Right renal pelvis (tissue), 4 donors: ENCODE measurements at places on chromosomes 11 and 22. TPM values are rescaled to one million over a fixed set of nuclear protein-coding genes. Genes with fewer than 3 reads are reported as not detected.

RIBC2 gene
- polyA plus RNA-seq: 7.4 TPM

GGTLC3 gene
- polyA plus RNA-seq: not detected

- no peak for DNase-seq
Measured at GRCh38 chr11:127117231-127117739, 116.7 kb upstream of the KIRREL3 start.

C11orf54 gene
- polyA plus RNA-seq: 202 TPM

CRYBA4 gene
- polyA plus RNA-seq: not detected

DNA sequence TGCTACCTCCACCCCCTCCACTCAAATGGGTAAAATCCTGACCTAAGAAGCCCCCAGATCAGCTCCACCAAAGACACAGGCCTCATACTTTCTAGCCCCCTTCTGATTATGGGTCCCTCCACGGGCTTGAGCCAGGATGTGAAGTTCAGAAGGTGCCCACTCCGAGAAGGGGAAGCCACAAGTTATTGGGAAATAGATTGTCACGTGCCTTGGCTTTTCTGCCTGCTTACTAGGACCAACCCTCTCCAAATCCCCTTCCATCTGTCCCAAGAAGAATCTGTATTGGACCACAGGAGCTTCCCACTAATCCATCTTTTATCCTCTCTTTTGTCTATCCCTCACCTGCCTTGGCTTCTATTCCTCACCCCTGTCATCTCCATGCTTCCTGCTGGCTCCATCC lies 3.0 kb upstream of the NRGN start:
- DNase-seq: no peak

MMP3 gene
- not detected for polyA plus RNA-seq

OR2AG1 gene
- 0.06 TPM for polyA plus RNA-seq

GRCh38 chr22:36267896-36268485 lies 15.1 kb downstream of the APOL1 start:
- DNase-seq: no peak

SCUBE1 gene
- 7.9 TPM for polyA plus RNA-seq

DNA sequence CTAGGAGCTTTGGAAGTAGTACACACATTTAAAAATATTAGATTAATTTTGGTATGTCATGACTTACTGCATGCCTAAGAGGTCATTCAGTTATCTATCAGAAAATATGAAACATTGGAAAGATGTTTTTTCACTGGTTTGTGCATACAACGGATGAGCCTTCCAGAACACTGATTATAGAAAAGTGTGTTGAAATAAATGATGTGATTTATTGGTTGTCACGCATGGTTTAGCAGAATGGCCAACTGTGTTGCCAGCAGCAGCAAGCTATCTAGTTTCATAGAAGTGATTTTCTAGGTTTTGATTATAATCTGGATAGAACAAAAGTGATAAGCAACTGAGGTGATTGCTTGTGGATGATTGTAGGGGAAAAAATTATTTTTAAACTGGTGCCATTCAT lies 53.6 kb downstream of the DDX10 start:
- DNase-seq: no peak

DNA sequence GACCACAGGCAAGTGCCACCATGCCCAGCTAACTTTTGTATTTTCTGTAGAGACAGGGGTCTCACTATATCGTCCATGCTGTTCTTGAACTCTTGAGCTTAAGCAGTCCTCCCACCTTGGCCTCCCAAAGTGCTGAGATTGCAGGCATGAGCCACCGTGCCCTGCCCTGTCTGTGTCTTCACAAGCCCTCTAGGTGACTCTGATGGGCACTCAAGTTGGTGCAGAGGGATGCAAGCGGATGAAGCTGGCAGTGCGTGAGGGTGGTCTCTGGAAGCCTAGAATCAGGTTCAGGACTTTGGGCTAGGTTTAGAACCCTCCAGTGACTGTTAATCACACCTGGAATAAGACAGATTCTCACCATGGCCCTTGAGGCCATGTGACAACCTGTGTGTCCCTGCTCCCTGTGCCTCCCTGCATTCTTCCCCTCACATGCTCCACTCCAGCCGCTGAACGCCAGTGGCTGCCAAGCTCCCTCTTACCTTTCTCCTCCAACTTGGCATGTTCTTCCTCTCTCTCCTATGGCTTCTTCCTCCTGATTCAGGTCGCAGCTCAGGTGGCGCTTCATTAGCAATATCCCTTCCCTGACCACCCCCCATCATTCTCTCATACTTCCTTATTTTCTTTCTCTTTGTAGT lies 242.3 kb upstream of the TBCEL start:
- no peak for DNase-seq

- no peak for DNase-seq
Measured at GRCh38 chr22:45528046-45528445, 25.4 kb downstream of the FBLN1 start.

F2 gene
- 0.41 TPM for polyA plus RNA-seq

- no peak for DNase-seq
Measured at GRCh38 chr22:26483043-26483438, 542 bp downstream of the HPS4 start.

DNA sequence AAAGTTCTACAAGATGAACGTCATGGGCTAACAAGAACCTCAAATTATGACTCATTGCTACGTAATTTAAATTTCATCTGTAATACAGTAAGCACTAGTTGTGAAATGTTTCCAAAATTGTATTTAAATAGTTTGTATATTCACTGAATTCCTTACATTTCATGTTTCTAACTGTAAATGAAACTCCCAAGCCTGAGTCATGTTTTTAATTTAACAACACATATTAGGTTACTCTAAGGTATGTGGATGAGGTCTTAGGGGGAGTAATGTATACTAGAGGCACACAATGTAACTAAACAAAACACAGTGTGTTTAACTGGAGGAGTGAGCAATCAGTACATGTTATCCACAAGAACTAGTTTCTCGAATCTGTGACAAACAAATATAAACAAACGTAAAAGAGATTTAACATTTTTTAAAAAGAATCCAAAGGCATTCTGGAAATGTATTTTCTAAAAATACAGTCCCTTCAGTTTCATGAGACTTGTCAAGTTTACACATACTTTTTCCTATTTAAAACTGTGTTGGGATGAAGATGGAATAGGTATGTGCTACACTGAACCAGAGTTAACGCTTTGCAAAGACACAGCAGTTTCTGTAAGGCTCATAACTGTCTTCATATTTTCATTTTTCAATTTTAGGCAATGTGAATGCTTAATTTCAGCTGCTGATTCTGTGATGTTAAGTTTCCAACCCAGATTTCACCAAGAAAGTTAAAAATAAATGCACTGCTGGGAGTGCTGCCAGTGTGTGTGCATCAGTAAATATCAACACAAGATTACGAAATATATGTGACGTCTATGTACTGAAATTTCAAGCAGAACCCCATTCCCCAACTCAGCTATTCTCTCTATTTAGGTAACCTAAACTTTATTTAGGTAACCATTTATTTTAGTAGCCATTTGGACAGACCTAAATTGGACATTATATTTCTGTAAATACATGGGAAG lies 52.6 kb downstream of the PITPNB start:
- no peak for DNase-seq

ADSL gene
- polyA plus RNA-seq: 105 TPM

GRCh38 chr22:49783926-49784629 lies 43.6 kb downstream of the BRD1 start:
- no peak for DNase-seq

- DNase-seq: no peak
Measured at GRCh38 chr11:69442012-69442806, 39.3 kb upstream of the LINC01488 start.

- no peak for DNase-seq
Measured at GRCh38 chr11:64391839-64392238, 32.9 kb downstream of the RPS6KA4 start.

KDM4E gene
- polyA plus RNA-seq: 0.17 TPM

MMP13 gene
- polyA plus RNA-seq: 0.04 TPM

GRCh38 chr22:21587803-21588611 lies 20.5 kb downstream of the UBE2L3 start:
- DNase-seq: no peak

DNA sequence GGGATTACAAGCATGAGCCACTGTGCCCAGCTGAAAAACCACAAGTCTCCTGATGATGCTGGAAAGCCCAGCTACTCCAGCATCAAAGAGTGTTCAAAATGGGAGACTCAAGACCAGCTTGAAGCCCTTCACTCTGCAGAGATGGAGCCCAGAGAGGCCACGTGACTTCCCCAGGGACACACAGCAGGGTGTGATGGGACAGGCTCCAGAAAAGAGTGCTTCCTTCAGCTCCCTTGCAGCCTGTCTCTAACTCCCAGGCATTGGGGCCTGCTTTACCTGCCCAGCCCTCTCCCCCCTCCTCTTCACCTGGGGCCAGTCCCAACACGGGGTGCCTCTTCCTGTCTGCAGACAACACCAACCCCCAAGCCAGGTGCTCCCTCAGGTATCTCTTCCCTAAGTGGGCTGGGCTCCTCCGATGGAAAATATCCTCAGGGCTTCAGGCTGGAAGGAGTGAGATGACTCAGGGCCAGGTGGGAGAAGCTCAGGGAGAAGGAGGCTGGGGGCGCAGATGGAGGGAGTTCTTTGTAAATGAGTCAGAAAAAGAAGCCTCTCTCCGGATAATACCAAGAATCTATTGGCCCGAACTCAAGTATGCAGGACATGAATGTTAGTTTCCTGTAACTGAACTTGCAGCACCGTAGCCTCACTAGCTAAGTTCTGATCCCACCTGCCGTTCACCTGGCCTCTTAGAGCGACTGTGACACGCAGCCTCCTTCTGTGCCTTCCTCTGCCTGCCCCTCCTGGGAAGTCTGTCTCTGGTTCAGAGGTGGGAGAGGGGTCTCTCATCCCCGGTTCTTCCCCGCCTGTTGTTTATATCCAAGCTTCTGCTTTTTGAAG lies 326.6 kb downstream of the MN1 start:
- DNase-seq: no peak

USP28 gene
- polyA plus RNA-seq: 44.3 TPM

GRCh38 chr11:128570632-128571031 lies 16.7 kb downstream of the ETS1 start:
- DNase-seq: no peak

DNA sequence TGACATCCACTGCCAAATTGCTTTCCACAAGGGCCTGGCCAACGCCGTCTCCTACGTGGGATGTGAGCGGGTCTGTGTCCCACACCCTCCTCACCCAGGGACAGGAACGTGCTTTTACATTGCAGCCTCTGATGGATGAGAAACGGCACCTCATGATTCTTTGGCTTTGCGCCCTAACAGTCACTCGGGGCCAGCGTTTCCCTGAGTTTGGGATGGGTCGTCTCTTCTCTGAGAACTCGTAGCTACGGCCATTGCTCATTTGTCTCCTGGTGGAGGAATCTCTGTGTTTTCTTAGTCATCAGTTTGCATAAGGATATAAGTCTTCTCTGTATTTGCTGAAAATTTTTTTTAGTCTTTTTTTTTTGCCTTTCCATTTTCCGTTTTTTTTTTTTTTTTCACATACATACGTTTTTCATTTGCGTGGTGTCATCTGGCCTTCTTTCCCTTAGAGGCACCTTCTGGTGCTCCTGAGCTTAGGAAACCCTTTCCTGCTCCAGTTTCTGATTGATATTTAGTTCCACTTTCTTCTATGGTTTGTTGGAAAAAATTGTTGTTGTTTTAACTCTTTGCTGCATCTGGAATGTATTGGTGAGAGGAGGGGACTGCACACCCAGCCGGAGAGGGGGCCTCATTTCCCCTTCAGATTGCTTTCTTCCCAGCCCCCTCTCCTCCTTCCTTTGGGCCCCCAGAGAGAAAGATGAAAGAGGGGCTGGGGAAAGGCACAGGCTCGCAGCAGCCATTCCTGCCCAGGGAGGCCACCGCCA lies 12.0 kb downstream of the TNNT3 start:
- no peak for DNase-seq

DNA sequence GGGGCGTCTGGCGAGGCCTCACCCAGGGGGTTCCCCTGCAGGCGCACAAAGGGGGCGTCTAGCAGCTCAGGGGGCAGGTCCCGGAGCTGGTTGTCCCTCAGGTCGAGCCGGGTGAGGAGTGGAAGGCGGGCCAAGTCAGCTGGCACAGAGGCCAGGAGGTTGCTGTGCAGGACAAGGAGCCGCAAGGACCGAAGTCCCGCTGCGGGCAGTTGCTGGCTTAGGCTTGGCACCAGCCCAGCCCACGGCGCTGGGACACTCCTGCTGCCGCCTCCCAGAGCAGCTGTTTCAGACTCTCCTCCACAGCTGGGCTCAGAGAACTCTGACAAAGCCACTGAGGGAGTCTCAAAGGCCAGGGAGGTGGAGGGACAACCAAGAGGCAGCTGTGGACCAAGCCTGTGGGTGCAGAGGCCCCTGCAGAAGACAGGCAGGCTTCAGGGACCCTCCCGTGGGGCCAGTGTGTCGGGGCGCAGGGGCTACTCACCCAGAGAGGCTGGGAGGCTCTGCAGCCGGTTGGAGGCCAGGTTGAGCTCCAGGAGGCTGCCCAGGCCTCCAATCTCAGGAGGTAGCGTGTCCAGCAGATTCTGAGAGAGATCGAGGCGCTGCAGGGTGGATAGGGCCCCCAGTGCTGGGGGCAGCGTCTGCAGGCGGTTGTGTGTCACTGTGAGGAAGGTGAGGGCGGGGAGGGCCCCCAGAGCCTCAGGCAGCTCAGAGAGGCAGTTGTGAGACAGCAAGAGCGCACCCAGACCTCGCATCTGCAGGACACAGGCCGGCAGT lies 2.2 kb downstream of the PIDD1 start:
- DNase-seq: no peak

DNA sequence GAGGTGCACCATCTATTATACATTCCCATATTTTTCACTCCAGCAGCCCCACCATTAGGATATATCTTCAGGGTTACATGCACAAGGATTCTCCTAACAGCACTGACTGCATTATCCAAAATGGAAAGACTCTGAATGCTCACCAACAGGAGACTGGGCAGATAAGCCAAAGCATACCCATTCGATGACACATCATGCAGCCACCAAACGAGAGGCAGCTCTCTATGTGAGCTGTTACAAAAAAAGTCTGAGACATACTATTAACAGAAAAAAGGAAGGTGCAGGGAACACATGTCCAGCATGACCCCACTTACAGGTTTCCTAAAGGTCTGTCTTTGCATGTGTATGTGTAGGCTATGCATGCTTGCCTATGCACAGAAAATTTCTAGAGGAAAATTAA lies 12.4 kb upstream of the SERPIND1 start:
- no peak for DNase-seq

MIOX gene
- polyA plus RNA-seq: 12.5 TPM

DNA sequence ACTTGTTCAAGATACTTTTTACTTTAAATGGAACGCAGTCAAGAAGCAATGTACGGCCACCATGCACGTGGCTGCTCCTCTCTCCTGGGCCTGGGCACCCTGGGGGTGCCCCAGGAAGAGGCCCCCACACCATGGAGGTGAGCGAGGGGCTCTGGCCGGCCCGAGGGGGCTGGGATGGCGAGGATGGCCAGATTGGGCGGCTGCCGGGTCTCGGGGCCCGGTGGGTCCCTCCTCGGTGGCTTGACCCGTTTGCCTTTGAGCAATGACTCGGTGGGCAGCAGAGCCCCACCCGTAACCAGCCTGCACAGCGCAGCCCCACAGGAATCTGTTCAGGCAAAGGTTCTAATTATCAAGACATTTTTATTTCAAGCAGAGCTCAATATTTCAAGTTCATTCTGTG lies 167.4 kb downstream of the BRD1 start:
- no peak for DNase-seq
